Endothelial cell (in vitro differentiated cells): ENCODE measurements at places on chromosomes 2 and 18.

GRCh38 chr2:19287324-19287723 is 71.1 kb downstream of the OSR1 start:
- no peak for DNase-seq

DNA sequence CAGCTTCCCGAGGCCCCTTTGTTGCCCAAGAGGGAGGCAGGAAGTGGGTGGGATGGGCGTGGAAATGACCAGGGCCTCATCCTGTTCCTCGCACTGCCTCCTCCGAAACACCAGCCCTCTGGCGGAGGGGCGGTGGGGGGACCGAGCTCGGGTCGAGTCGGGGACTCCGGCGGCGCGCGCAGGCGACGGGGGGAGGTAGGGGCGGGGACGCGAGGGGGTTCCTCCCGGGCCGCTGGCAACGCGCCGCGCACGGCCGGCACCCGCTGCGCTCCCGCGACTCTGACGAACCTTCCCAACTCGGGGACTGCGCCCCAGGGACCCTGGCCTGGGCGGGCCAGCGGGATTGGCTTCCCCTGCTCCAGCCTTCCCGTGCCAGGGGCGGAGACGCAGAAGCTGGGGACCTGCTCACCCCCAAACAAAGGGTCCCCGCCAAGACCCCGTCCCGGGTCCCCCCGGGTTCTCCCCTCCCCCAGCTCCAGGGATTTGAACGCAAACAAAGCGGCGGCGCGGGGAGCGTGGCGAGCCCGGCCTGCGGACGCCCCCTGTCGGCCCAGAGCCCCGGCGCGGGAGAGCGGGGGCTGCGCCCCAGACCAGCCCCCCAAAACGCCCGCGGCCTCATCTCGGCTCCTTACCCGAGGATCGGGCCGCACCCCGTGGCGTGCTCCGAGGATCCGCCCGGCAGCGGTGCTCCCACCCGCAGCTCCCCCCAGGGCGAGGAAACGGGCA is 1.2 kb downstream of the SEMA4C start:
- peak; percentile 92 for DNase-seq

DNA sequence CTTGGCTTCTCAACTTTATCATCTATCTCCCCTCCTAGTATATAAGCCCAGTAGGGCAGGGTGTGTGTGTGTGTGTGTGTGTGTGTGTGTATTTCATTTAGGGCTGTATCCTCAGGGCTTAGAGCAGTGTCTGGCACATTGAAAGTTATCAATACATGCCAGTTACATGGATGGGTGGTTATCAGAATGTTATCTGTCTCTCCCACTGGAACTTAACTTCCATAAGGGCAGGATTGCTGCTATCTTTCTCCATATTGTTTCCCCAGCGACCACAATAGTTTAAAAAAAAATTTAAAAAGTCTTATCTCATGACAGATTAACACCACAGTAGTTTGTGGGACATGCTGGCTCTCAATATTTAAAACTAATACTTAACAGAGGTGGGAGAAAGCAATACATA is 488.9 kb downstream of the PLCL1 start:
- DNase-seq, result no peak

DNA sequence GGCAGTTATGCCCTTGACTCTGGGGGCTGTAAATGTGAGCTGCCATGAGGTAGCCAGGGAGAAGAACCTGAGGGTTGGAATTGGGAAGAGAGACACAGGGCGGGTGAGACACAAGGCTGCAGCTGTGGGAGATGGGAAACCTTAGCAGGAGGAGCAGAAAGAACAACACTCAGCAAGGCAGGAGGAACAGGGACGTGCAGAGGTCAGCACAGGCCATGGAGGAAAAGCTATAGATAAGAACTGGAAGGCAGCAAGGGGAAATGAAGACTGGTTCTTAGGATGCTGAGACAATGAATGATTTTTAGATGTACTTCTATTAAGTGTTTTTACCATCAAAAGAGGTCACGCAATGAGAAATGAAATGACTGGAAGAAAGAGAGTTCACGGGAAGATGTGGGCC is 80.2 kb downstream of the USP40 start:
- no peak for DNase-seq
